ENCODE measurements at places on chromosomes 4 and X.

- DNase-seq = no peak
Observed at GRCh38 chr4:141580523-141580922, 55.9 kb upstream of the IL15 start.

DNA sequence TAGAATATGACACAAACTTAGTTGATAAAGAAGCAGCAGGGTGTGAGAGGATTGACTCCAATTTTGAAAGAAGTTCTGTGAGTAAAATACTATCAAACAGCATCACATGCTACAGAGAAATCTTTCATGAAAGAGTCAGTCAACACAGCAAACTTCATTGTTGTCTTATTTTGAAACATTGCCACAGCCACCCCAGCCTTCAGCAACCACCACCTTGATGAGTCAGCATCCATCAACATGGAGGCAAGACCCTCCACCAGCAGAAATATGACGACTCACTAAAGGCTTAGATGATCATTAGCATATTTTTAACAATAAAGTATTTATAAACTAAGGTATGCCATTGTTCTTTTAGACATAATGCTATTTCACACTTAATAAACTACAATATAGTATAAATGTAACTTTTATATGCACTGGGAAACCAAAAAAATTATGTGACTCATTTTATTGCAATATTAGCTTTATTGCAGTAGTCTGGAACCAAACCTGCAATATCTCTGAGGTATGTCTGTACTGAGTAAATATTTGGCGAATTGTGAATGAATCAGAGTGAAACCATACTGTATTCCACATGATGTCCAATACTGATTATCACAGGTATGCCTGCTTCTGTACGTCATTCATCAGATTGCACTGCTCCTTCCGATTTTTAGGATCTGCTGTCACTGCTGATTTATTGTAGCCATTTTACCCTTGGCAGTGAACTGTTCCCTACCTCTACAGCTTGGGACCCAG is 11.6 kb downstream of the FRMPD4 start:
- DNase-seq = no peak

DNA sequence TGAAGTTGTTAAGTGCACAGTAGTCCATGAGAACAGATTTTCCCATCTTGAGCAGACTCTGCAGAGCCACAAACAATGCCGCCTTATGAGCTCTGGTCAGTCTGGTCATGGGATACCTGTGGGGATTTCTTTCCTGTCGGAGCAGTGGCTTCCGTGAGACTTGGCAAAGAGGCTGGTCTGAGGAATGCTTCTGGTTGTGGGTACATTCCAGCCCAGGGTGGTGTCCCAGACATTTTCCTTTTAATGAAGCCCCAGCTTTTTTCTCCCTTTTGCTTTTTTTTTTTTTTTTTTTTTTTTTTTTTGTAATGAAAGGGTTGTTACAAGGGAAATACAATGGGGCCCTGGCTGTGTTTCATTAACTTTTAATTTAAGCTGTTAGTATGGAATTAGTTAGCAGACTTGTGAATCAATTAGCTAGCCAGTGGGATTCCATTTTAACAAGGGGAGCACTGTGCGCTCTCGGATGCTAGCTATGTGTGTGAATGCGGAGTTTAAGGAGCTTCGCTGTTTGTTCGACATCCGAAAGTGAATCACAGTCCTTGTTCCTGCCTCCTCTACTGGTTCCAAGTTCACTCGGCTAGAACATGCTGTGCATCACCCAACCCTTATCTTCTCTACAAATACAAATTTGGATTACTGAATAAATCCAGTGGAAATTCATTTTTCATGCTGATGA is 225.1 kb downstream of the CBR4 start:
- DNase-seq = peak; percentile 59

GRCh38 chr4:3879681-3880614 is 113.8 kb downstream of the ADRA2C start:
- no peak for DNase-seq

DNA sequence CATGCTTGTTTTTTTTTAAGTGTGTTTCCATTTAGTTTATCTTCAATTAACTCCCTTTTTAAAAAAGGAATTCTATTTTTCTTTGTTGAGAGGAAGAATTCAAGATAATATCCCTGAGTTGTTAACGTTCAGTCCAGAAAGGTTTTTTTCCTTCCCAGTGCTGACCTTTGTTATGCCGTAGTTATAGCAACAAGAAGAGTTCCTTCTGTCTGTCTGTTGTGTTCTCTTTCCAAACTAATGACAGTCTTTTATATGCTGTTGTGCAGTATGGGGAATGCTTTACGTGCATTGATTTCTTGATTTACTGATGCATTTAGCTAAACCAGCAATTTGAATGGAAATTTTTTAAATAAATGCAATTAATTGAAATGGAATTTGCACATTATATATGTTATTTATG is 6.6 kb upstream of the CXXC4 start:
- no peak for DNase-seq

- no peak for DNase-seq
Observed at GRCh38 chr4:128649575-128650205, 159.8 kb upstream of the JADE1 start.

DNA sequence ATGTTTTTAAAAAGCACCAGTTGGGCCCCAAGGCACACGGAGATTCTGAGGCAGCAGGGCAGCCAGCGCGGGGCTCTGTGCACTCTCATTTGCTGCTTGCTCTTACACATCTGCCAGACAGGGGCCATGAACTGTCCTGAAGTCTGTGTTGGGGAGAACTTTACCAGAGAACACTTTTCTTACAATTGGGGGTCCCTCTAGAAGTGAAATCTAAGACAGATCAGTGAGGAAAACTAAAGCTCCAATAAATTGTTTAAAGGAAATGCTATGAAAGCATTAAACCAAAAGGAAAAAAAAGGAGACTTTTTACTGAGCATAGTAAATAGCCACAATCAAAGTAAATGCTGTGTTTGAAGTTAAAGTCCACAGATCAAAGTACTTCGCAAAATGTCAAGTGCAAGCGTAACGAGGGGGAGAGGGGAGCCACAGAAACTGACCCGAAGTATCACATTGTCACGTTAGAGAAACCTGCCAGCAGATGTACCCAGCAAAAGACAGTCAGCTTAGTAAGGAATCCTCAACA is 37.8 kb downstream of the SORBS2 start:
- DNase-seq = no peak

GRCh38 chr4:159562366-159562765 is 459.5 kb downstream of the RAPGEF2 start:
- no peak for DNase-seq

GRCh38 chrX:39149761-39150160 is 348.5 kb downstream of the MID1IP1 start:
- peak; percentile 54 for DNase-seq

GRCh38 chr4:89482926-89483595 is 175.5 kb upstream of the GPRIN3 start:
- no peak for DNase-seq

DNA sequence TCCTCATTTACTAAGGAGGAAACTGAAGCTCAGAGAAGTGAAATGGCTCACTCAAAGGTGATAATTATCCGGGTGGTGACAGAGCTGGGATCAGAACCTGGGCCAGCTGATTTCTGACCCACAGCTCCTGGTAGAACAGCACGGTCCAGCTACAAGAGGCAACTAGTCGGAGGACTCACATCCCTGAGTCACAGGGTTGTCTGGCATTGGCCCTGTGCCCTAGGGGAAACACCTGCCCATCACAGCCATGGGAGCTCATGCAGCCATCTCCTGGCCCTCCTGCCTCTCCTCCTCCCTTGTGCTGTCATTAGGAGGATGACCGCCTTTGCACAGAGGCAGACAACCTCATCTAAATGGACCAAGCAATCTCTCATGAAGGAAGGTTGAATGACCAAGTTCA is 115.2 kb upstream of the TSPAN5 start:
- DNase-seq = no peak

DNA sequence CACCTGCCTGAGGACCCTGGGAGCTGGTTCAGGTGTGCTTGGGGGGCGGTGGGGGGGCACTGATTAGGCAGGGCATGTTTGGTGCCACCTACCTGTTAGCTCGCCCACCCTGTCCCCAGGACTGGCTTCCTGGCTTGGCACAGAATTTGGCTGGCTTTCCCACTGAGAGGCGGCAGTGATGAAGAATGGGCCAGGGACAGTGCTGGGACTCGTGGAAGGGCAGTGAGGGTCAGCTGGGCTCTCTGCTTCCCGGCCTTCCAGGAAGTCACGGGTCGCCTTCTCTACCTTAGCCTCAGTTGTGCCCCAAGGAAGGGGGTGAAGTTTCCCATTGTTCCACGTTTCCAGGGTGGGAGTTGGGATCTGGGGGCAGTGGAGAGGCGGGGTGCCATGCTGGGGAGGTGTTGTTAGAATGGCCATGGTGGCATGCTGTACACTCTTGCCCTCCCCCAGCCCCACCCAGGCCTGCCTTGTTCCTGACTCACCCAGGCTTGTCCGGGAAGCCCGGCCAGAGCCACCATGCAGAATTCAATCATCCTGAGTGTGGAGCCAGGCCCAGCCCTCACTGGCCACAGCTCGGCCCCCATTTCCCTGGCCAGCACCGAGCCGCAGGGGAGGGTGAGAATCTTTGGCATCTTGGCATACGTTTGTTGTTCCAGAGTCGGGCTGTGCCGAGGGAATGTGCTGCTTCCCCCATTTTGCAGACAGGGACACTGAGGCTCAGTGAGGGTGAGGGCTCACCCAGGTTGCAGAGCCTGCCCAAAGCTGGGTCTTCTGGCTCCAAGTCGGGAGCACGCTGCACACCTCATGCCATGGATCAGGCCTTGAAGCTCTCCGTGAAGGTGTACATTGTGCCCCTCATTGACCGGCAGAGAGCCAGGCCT is 21.9 kb upstream of the GPR78 start:
- no peak for DNase-seq

DNA sequence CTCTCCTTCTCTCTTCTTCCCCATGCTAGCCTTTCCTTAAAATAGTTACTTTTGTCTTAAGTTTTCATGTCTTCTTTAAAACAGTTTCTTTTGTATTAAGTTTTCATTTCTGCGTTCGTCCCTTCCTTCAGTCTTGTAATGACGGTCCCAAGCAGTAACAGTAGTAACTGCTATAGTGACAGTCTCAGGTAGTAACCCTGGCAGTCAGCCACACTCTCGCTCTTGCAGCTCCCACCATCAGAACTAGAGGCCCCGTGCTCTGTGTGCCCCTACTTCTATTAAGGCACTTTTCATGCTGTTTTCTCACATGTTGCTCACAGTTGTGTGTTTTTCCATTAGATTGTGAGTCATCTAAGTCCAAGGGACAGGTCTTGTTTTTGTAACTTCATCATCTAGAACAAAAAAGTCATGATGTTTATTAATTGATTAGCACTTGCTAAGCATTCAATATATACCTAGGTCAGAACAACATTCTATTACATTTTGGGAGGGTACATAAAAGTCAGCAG is 49.3 kb downstream of the C4orf33 start:
- DNase-seq = no peak

DNA sequence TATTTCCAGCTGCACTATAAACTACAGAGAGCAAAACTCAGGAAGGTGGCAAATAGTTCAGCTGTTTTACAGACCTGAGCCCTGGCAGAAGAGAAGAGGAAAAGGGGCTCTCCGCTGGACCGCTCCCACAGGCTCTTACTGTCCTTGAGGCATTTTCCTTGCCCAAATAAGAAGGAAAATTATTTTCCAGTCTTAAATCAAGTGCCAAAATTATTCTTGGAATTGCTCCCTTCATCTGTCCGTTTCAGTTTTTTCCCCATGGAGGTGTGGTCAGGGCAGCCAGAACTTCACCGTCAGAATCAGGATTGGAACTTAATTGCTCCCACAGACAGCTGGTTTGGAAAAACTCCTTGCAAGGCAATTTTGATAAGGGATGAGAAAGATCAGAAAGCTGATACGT is 35.2 kb upstream of the SPINK2 start:
- DNase-seq = peak; percentile 53

GRCh38 chr4:26803211-26803861 is 57.3 kb upstream of the STIM2 start:
- peak; percentile 81 for DNase-seq

DNA sequence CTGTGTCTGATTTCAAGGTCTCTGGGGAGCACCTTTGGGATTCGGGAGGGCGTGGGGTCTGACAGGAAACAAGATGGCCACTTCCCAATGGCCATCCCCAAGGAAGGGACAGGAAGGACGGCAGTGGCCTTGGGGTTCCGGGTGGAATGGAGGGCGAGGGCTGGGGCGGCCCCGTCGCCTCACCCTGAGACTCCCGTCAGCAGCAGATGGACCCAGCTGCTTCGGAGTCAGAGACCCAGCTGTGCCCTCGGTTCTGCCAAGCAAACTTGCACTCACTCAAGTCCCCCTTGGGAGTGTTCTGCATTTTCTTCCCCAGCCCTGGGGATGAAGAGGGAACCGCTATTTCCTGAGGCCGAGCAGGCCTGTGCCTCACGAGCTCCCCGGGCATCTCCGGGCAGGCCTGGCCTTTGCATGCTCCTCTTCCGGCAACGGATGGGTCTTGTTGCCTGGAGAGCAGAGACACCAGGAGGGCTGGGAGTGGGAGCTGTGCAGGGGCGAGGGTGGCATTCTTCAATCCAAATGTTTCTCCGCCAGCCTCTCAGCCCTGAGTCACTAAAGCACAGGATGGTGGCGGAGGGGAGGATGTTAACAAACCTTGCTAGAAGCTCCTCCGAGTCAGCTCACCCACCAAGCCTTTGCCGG is 6.8 kb upstream of the DUSP9 start:
- DNase-seq = no peak

- DNase-seq = no peak
Observed at GRCh38 chr4:114057746-114058145, 78.3 kb upstream of the ARSJ start.

GRCh38 chrX:141945426-141945825 is 41.7 kb downstream of the MAGEC1 start:
- no peak for DNase-seq

- DNase-seq = no peak
Observed at GRCh38 chr4:109352941-109353340, 50.5 kb upstream of the COL25A1 start.

- no peak for DNase-seq
Observed at GRCh38 chr4:127097061-127097460, 535.7 kb upstream of the INTU start.

- no peak for DNase-seq
Observed at GRCh38 chr4:86917212-86918039, 17.4 kb upstream of the AFF1 start.

- no peak for DNase-seq
Observed at GRCh38 chrX:14039344-14039743, 9.7 kb upstream of the GEMIN8 start.

- no peak for DNase-seq
Observed at GRCh38 chr4:60463857-60464502, 736.1 kb upstream of the ADGRL3 start.
